ENCODE measurements at places on chromosomes 3 and 15. TPM values are rescaled to one million over a fixed set of nuclear protein-coding genes. Genes with fewer than 3 reads are reported as not detected.

LDHAL6B gene
- not detected for total RNA-seq

HIGD2B gene
- total RNA-seq, result 1.0 TPM

LRRFIP2 gene
- total RNA-seq, result 32.3 TPM

- no peak for DNase-seq
Observed at GRCh38 chr15:37130356-37130755, 30.0 kb upstream of the MEIS2 start.

GRCh38 chr3:45567730-45568172 lies 26.8 kb upstream of the LIMD1 start:
- no peak for DNase-seq

DNA sequence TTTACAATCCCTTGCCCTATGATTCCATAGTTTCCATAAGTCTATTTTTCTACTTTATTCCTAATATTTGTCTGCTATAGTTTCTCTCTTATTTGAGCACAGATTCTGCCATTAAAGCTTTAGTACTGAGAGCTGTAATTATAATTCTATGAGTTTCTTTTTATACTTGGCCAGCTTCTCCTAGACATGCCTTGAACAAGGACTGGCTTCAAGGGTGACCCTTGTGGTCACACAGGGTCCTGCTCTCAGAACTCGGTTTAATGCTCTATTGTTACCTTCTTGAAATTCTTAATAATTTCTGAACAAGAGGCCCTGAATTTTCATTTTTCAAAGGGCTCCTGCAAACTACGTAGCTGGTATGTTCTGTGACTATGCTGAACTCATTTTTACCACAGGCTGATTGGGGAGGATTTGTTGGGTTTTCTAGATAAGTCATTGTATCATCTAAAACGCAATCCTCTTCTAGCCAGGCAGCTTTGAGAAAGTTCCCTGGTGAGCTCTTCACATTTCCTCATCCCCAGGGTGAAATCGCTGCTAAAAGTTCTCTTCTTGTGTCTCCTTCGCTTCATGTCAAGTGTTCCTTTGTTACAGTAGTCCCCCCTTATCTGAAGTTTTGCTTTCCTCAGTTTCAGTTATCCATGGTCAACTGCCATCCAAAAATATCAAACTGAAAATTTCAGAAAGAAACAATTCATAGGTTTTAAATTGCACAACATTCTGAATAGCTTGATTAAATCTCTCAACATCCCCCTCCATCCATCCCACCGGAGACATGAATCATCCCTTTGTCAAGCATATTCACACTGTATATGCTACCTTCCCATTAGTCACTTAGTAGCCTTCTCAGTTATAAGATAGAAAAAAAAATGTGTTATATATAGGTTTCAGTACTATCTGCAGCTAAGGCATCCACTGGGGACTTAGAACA lies 12.6 kb upstream of the PLCL2 start:
- no peak for DNase-seq

Data from HT-29 (cell line).